A673 (cell line): ENCODE measurements at places on chromosomes 4 and X.

GRCh38 chrX:71052721-71053120 lies 15.4 kb downstream of the SNX12 start:
- no peak for DNase-seq

- no peak for DNase-seq
These were observed 50.3 kb upstream of the HGFAC start for GRCh38 chr4:3391422-3391821.

- DNase-seq: no peak
These were observed 2319.5 kb downstream of the ARAP2 start for GRCh38 chr4:33924811-33925210.

DNA sequence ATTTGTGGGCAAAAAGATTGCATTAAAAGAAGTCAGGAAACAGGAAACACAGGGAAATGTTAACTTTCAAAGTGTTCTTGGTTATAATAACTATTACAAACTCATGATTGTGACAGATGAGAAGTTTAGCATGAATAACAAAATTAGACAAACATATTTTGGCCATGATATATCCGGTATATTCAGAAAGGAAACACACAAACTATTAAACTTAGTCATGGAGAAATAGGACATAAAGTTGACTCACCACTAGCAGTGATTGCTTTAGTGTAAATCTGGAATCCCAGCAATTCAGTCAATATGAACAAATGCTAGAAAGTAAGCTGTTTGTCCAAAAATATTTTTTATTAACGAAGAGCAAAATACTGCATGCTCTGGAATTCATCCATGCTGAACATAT lies 1299.9 kb downstream of the C4orf33 start:
- DNase-seq: peak; percentile 58

DNA sequence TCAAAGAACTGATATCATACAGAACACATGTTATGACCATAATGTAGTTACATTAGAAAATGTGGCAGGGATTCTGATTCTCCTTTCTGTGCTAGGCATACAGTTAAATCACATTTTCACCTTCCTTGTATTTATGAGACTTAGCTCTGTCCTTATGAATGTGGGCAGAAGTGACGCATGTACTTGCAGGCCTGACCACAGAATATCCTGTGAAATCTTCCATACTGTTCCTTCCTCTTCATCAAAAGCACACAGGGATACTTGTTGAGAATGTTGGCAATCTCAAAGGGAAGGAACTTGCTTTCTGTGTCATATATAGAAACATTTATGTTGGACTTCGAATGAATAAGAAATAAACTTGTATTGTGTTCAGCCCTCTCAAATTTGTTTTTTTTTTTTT lies 17.2 kb upstream of the MYOZ2 start:
- no peak for DNase-seq

GRCh38 chr4:10130178-10130888 lies 13.7 kb upstream of the WDR1 start:
- DNase-seq: no peak

DNA sequence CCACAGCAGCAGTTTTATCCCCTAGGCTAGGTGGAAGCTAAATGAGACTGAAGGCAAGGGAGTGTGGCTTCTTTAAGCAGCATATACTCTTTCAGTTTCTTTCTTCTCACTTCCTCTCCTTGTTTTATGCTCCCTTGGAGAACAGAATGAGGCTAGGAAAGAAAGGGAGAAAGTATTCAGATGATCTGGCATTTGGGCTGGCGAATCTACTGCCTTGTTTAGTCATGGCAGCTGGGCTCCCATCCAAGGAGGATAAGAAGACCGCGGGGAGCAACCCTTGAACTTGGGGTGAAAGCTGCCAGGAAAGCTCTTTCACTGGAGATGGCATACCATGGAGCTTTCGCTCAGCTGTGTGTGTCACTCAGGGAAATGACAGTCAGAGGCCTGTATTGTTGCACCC lies 72.1 kb downstream of the ARHGEF38 start:
- DNase-seq: no peak

DNA sequence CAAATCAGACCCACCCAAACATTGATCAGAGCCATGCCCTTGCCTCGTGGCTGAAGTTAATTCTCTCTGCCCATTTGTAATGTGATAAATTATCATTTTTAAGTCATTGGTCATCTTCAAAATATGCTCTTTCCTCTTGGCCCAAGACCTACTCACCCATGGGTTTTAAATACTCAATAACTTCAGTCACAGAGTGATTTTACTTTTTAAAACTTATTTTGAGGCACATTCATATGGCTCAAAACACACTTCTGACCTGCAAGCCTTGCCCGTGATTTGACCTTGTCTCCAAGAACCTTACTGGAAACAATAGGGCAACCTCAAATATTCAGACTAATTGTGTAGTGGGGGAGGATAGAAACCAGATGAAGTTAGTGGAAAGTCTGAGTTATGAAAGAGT lies 176.2 kb upstream of the LNX1 start:
- no peak for DNase-seq

- peak; percentile 69 for DNase-seq
These were observed 26.5 kb downstream of the SPARCL1 start for GRCh38 chr4:87502580-87503238.

DNA sequence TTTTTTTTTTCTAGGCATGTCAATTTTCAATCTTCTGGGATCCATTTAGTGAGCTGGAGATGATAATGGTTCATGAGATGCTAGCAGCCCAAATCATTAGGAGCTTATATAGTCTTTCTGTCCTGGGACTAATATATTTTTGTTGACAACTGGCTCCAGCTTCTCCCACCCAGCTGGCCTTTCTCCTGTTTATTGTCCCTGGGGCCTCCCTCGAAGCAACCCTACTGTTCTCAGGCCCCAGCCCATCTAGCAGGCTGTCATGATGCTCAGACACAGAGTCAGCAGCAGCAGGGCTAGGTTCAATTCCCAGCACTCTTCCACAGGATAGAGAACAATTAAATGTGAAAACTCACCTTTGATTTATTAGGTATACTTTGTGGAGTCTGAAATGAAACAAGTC lies 127.6 kb upstream of the MID1 start:
- DNase-seq: no peak

DNA sequence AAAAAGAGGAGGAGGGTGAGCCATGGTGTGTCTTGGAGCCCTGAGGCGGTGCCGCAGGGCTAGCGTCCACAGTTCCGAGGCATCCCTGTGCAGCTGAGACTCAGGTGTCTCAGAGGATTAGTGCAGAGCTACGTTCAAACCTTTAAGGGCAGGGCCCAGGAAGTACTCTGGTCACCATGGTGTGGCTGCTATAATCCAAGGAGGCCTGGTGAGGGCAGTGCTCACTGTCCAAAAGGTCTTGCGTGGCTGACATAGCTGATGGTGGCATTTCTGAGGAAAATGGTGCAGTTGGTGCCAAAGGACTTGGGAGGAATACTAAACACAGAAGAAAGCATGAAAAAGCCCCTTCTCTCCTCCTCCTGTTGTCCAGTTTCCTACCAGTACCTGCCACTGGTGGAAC lies 146.9 kb downstream of the DCHS2 start:
- no peak for DNase-seq
